Daoy (cell line): ENCODE measurements at places on chromosomes 1 and 21. TPM values are rescaled to one million over a fixed set of nuclear protein-coding genes. Genes with fewer than 3 reads are reported as not detected.

GRCh38 chr1:30824736-30825429 is 67.3 kb upstream of the LAPTM5 start:
- DNase-seq: no peak

DNA sequence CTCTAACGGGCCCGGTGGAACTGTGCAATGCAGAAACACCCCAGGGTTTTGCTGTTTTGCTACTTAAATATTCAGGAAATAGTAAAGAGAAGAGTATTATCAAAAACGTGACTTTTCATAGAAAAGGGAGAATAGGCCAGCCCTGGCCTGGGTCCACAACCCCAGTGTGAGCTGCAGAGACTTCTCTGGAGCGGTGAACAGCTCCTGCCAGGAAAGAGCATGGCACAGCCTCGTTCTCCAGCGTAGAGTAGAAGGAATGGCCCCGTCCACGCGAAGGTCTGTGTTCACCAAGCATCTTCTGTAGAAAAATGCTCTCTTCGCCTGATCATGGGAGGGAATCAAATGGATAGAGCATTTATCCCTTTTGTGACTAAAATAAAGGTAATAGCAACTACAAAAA is 51.4 kb downstream of the PDE9A start:
- no peak for DNase-seq

Gene ELAVL4
- total RNA-seq: 0.29 and 0.92 TPM in 2 replicates

- DNase-seq: no peak
These were observed 11.8 kb upstream of the ATP13A2 start for GRCh38 chr1:17023573-17023972.

GRCh38 chr1:235313931-235314678 is 13.9 kb downstream of the ARID4B start:
- DNase-seq: no peak

GRCh38 chr21:33022489-33022827 is 3.3 kb upstream of the OLIG2 start:
- DNase-seq: no peak

Gene MAN1C1
- 0.63 and 1.1 TPM in 2 replicates for total RNA-seq

Gene SLAMF7
- total RNA-seq: 0.03 and 0.91 TPM in 2 replicates

GRCh38 chr1:50175719-50176639 is 67.3 kb downstream of the ELAVL4 start:
- no peak for DNase-seq

Gene RASAL2
- total RNA-seq: 6.2 and 12.2 TPM in 2 replicates

GRCh38 chr21:31489726-31490125 is 145.7 kb upstream of the TIAM1 start:
- no peak for DNase-seq

DNA sequence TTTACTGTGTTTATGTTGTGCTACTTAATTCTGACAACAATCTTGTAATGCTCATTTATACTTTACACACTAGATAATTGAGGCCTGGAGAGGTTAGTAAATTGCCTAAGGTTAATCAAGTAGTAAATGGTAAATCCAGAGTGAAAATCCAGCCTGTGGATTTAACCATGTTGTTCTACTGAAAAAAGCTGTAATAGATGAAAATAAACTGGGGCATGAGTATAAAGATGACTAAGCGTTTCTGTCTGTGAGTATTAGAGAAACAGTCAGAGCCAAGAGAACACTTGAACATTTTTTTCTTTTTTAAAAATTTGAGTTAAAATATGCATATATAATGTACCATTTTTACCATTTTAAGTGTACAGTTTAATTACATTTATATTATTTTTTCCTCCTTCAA is 47.9 kb upstream of the LEPR start:
- DNase-seq: no peak

- no peak for DNase-seq
These were observed 19.8 kb downstream of the SLC25A33 start for GRCh38 chr1:9558946-9559545.

- no peak for DNase-seq
These were observed 30.2 kb downstream of the RAVER2 start for GRCh38 chr1:64775113-64775512.

DNA sequence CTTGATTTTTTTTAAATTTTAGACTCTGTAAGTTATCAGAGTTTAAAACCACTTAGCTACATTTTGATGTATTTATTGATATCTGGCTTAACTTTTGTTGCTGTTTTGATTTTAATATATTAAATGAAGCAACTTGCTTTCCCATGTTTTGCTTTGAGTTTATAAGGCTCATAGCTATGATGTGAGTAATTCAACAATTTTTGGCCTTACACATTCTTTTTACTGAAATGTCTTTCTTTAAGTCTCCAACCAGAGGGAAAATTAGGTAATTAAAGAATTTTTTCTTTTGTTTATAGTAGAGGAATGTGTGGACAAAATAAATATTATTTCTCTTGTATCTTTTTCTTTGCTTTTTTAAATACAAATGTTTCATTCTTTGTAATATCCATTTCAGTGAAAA is 258.3 kb upstream of the ADAMTS5 start:
- DNase-seq: no peak

Gene FGGY
- total RNA-seq: 15.2 and 15.7 TPM in 2 replicates

DNA sequence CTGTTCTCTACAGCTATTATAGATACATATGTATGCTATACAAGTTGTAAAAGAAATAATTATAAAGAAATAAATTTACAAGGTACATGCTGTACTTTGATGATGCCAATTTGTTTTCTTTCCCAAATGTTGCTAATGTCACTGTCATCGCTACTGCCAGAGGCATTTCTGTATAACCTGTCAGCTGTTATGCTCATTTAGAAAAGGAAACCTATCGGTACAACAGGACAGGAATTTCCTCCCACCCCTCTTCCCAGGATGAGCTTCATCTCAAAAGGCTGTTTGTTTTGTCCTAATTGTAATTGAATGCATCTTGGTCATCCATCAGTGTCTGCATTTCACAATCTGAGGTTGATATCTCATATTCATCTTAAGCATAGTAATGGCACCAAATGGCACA is 975.7 kb downstream of the TTLL7 start:
- DNase-seq: no peak

GRCh38 chr1:154154053-154154452 is 820 bp downstream of the NUP210L start:
- DNase-seq: no peak

- no peak for DNase-seq
These were observed 305.4 kb upstream of the RGS18 start for GRCh38 chr1:191852907-191853306.

DNA sequence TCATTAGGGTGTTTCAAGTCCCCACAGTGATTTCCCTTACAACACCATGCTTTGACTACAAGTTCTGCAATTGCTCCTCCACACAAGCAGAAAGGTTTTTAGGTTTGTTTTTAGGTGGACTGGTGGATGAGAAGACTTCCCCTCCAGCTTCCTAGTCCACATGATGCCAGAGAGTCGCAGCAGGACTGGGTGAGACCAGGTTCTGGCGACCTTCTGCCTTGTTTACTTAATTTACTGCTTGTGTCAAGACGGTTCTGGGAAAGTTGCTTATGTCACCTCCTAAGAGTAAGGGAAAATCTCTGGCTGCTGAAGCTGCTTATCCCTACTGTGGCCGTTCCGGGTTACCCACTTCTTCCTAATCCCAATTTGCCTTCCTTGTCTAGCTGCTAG is 76.4 kb downstream of the GLUL start:
- no peak for DNase-seq
